ENCODE measurements at places on chromosomes 1 and 21.

DNA sequence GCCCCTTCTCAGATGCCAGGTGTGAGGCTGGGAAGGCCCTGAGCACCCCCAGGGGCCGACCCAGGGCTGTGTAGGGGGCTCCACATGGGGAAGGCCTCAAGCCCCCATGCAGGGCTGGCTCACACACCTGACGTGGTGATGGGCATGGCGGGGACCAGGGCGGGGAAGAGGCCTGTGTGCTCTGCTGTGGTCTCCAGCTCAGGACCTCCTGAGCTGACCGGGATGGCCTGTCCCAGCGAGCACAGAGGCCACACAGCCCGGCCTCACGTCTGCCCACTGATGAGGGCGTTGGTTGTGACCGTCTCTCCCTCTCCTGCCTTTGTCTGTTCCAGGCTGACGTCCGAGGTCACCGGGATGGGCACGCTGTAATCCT, 40.2 kb upstream of the COL6A1 start:
- DNase-seq = no peak

DNA sequence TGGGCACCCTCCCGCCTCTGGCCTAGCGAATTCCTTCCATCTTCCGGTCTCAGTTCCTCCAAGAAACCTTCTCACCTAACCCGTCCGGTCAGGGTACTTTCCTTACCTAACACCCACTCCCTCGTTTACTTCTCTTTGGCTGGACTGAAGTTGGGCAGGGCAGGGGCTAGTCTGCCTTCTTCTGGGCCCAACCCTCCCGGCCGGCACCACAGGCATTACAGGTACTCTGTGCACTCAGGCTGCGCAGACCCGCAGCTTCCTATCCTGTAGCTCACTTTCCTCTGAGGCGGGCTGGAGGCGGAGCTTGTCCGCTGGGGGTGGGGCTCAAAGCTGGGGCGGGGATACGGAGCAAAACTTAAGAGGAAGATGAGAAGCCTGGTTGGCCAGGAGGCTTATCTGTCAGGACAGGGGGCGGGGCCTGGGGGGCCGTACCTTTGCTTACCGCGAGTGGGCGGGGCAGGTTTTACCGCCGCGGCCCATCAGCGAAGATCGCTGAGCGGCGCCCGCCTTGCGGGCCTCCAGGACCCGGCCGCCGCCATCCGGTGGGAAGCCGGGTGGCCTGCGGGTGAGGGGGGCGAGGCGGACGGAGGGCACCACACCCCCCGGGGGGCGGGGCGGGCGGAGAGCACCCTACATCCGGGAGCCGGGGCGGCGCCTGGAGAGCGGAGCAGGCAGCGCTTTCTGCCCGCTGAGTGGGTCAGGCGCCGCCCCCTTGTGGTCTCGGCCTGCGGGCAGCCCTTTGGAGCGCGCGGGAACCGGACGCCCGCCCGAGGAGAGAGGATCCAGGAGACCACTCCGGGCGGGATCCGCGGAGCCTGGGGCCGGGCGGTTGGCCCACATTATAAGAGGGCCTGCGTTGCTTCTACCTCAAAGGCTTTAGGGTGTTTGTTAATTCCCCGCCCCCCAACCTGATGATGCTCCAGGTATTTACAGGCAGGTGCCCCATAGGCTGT, 31.9 kb downstream of the ZNF648 start:
- DNase-seq = peak; percentile 99

DNA sequence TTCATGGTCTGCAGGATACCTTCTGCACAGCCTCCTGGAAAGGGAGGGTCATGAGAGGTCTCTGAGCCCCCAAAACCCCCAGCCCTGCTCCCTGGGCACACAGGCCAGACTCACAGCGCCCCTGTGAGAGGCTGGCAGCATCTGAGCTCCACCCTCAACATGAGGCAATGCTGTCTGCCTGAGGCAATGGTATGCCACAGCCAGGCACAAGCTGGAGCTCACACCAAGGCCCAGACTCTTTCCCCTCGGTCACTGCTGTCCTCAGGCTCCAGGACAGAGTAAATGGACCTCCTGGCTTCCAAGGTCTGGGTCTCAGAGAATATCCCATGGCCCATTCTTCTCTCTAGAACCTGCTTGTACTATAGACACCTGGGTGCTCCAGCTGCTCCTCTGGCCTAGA, 17.2 kb downstream of the MEF2D start:
- DNase-seq = no peak

GRCh38 chr1:28326984-28327383, 1.9 kb upstream of the MED18 start:
- no peak for DNase-seq

DNA sequence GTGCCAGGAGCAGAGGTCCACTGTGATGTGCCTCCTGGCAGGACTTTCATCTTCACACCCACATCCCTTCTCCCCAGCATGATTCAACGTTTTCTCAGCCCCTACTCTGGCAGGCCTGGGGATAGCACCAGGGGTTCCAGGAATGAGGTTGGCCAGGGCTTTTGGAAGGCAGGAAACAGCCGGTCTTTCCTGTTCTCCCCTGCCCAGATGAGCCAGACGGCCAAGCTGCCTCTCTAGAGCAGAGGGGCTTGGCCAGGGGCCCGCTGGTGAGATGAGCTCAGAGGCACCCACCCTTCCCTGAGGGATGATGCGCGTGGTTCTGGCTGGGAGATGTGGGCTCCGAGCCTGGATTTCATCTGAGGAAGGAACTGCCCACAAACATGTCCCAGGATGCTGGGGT, 4.3 kb upstream of the MFAP2 start:
- DNase-seq = no peak

DNA sequence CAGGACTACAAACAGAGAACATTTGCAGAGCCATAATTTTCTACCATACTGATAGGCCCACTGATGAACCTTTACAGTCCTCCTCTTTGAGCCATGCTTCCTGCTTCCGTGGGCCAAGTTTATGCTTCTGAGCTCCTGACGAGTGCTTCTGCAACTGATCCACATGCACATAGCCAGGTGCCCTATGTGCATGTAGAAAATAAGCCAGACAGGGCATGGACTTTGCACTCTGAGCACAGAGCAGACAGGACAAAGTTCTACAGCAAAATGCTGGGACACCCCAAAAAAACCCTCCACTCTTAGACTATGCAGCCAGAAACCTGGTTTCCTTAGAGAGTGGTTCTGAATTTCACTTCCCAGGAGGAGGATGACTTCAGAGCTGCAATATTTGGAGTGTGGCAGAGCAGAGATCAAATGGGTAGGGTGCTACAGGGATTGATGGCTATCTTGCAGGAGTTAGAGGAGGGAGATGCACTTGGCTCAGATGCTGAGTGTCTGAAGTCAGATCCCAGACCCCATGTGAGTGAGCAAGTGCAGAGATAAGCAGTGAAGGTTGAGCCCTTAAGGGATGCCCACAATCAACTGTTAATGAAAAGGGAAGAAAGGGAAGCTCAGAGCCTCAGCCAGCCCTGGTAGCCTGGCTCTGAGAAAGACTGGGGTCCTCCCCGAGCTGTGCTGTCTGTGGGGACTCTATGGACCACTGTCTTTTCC, 230.9 kb downstream of the DUSP10 start:
- no peak for DNase-seq

GRCh38 chr1:203569490-203570318, 56.9 kb upstream of the ATP2B4 start:
- DNase-seq = no peak

DNA sequence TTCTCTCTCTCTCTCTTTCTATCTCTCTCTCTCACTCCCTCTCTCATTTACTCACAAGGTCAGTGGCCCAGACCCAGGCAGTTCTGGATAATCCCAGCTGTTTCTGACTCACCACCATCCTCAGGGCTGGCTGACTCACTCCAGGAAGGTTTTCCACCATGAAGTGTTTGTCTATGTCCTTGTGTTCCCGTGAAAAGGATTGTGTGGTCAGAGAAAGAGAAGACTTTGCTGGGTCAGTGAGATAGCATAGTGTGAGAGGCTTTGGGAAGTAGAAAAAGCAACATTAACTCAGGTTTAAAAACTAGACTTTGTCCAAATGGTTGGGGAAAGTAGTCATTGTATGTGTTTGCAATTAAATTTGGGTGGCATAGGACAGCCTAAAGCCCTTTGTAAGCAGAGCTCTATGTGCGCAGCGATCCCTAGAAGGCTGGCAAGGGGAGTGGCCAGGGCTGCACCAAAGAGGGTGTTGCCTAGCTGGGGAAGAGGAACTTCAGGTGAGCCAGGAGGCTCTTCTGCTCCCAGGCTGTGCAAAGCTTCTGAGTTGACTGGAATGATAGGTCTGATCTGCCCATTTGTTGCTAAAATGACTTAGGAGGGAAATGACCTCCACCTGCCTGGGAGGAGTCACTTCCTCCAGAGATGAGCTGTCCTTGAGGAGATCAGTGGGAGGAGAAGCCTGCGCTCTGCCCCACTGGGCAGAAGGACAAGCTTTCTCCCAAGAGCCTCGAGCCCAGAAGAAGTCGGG, 4.9 kb upstream of the CAPN2 start:
- no peak for DNase-seq

DNA sequence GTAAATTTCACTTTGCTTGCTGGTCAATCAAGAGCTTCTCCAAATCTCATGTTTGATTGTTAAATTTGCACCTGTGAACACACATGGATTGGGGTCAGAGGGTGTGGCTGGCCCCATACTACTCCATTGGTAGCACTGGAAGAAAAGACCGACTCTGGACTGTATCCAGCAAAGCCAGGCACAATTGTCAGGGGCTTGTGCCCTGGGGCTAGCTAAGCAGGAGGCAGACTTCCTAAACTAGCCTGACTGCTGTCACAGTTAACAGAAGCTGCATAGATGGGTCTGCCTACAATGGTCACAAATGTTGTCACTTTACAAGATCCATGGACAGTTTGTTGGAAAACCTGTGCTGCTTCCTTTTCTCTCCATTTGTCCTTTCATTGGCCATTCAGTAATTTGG, 421.0 kb downstream of the DSCAM start:
- no peak for DNase-seq

- no peak for DNase-seq
These were observed 30.0 kb downstream of the RABIF start for GRCh38 chr1:202858789-202859414.

DNA sequence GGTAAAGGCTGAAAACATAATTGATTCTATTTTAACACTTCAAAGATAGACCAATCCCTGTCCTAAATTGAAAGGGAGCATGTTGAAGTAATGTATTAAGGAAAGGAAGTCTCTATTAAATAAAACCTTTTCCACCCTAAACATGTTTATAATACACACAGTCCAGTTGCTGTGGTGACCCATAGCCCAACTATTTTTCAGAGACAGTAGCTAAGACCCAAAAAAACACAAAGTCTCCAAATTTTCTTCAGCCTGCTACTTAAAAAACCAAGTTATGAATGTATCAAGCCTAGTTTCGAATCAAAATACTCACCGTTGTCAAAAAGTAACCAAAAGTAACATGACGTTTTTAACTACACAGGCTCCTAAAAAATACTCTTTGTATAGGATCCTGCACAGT, 1.6 kb downstream of the ELK4 start:
- no peak for DNase-seq

DNA sequence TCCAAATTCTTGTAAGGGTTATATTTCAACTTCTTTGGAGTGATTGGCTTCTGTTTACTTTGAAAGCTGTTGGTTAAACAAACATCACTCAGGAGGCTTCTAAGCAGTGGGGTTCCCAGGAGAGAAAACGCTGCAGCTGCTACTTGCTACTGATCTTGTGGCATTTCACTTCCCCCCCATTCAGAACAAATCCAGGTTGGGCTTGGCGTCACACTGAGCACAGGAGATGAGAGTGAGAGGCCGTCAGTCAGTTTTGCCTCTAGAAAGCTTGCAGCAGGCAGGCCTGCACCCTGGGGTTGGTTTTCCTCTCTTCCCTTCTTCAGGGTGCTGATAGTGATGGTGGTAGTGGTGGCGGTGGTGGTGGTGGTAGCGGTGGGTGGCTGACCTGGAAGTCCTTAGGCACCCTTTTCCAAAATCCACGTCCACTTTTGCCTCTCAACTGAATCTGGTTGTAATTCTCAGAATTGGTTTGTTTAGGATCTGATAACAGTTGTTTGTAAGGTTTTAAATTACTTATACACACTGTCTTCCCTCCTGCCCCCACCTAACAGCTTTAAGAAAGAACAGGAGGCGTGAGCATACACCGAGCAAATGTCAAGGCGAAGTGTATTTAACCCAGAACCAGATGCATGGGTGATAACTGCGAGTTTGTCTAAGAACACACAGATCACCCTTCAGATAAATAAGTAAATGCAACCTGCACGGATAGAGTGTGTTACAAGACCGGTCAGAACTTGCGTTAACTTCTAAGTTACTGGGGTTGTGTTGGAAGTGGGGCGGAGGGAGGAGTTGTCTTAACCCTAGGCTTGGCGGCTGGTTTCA, 3.2 kb upstream of the PROX1 start:
- peak; percentile 55 for DNase-seq

DNA sequence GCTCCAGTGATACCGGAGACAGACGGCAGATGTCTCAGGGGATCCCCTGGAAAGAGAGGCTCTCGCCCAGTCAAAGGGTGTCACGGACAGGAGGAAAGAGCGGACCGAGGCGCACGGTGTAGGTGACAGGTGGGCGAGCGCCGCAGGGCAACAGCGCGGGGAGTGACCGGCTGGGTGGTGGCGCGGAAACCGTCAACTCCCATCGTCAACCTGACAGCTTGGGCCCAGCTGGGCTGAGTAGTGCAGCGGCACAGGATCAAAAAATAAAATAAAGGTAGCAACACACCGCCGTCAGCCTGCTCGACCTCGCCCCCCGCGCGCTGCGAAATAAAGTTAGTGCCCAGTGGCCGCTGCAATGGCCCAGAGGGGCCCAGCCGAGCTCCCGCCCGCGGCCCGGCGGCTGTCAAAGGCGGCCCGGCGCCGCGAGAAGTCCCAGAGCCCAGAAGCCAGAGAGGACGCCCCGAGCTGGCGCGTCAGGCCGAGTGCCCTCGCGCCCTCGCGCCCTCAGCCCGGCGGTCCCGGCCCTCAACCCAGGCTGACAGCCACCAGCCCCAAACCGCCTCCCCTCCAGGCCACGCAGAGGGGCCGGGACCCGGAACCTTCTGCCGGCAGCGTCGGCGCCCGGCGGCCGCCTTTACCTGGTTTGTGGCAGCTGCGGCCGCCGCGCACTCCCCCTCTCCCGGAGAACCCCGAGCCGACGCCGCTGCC, at the start of gene LYST:
TSS of gene LYST (minus strand) at position 702 of the 708 bp plus-strand sequence. CDS start 36,489 bp downstream, outside the sequence.
- peak; percentile 42 for DNase-seq

GRCh38 chr1:32881291-32881690, 5.0 kb upstream of the HPCA start:
- no peak for DNase-seq

GRCh38 chr1:54588377-54588776, 34.9 kb downstream of the FAM151A start:
- no peak for DNase-seq

DNA sequence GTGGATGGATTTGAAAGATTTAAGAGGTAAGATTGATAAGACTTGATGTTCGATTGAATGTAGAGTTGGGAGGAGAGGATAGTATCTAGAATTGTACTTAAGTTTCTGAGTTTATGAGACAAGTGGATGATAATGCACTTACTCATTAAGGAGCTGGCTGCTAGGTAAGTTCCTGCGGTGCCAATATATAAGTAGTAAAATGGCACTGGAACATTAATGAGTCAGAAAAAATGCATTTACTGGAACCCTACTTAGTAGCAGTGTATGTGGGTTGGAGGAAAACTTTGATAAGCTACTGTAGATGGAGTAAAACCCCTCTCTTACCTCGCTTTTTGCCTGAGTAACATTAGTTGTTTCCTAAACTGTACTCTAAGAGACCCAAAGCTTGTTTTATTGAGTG, 68.2 kb downstream of the ZFYVE9 start:
- no peak for DNase-seq

- DNase-seq = peak; percentile 59
These were observed 838 bp upstream of the GRIK3 start for GRCh38 chr1:37035014-37035691.

- DNase-seq = peak; percentile 76
These were observed 26.1 kb downstream of the CACNA1S start for GRCh38 chr1:201085902-201086735.
